Stimulated activated CD4-positive, alpha-beta T cell treated with anti-CD3 and anti-CD28 coated beads, Interleukin-1b, Interleukin-23, amount 100 ng/mL, for 4 hours (primary cell): ENCODE measurements at places on chromosomes 3 and 15.

- no peak for DNase-seq
These were observed 62.7 kb upstream of the ICE2 start for GRCh38 chr15:60541481-60542299.

DNA sequence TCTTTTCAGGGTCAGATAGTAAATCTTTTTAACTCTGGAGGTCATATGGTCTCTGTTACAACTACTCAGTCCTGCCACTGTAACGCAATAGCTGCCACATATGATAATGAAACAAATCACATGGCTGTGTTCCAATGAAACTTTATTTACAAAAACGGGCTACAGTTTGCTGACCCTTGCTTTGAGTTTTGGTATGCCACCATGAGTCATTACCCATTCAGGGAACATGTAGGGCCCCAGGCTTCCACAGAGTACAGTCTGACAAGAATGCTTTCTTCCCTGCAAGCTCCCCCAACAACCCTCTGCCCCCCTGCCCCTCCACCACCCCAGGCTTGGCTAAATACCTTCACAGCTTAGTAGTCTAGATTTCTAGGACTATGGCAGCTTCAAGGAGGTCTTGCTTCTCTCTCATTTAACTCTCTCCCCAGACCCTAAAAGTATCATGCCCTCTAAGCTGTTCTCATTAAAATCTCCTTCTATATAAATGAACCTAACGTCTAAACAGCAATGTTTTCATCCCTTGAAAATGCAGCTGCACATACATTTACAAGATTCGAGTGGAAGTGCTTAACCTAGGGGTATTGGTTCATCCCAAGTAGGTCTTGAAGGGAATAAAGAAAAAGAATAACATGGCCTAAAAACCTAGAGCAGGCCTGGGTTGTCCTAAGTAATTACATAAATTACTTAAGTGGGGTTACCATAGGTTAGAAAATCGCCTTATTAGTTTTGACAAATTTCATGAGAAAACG lies 117.8 kb upstream of the PRICKLE2 start:
- DNase-seq = no peak

DNA sequence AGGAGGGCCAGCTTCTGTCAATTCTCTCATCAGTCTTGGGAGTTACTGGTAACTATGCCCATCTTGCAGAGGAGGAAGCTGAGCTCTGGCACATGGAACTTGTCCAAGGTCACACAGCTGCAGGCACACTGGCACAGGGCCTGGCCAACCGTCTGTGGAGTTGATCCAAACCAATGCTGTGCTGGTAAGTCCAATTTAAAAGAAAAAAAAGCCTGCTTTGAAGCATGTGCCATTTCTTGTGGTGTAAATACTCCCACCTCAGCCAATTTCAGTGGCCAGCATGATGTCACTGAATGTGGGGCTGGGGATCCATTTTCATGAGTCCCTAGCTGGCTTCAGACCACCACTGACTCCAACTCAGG lies 83.4 kb downstream of the CHSY1 start:
- no peak for DNase-seq

GRCh38 chr3:152470893-152471292 lies 202.2 kb downstream of the MBNL1 start:
- no peak for DNase-seq

DNA sequence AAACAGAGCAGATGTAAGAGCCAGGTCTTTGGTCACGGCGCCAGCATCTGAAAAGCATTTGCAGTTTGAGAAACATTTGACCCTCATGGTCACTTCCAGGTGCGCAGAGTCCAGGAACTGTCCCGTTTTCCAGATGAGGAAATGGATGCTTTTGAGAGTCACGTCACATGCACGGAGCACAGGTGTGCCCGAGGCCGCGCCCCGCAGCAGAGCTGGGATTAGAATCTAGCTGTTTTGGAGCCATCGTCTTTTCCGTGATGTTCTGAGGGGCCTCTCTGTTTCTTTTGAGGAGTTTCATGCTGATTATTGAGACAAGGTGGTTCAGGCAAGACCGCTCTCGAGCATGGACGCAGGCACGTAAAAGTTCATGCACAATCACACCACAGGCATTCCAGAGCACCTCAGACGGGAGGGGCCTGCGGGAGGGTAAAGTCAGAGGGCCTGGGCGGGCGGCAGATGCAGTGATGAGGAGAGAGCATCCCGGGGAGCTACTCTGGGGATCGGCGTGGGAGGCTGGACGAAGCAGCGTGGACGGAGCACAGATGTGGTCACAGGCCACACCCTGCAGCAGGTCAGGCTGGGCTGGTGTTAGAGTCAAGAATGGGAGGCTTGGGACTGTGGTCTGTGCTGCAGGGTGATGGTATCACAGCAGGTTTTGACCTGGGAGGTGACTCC lies 139.2 kb upstream of the MEF2A start:
- no peak for DNase-seq

- DNase-seq = no peak
These were observed 257.9 kb downstream of the UBE2E2 start for GRCh38 chr3:23461069-23461468.

- DNase-seq = no peak
These were observed 18.9 kb downstream of the ILDR1 start for GRCh38 chr3:122003112-122003511.

DNA sequence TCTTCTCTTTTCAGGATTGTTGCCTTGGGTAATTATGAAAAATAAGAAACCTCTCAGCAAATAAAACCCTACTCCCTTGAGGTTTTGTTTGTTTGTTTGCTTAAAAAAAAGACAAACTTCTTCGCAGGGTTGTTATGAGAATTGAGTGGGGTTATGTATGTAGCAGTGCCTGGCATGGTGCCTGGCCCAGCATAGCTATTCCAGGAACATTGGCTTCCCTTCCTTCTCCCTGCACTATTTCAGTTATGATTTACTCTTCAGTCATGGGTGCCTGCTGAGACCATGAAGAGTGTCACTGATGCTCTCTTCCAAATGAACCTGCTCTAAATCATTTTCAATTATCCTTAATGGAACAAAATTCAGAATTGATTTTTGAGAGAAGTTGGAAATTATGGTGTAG lies 283.5 kb upstream of the ROPN1 start:
- DNase-seq = no peak

DNA sequence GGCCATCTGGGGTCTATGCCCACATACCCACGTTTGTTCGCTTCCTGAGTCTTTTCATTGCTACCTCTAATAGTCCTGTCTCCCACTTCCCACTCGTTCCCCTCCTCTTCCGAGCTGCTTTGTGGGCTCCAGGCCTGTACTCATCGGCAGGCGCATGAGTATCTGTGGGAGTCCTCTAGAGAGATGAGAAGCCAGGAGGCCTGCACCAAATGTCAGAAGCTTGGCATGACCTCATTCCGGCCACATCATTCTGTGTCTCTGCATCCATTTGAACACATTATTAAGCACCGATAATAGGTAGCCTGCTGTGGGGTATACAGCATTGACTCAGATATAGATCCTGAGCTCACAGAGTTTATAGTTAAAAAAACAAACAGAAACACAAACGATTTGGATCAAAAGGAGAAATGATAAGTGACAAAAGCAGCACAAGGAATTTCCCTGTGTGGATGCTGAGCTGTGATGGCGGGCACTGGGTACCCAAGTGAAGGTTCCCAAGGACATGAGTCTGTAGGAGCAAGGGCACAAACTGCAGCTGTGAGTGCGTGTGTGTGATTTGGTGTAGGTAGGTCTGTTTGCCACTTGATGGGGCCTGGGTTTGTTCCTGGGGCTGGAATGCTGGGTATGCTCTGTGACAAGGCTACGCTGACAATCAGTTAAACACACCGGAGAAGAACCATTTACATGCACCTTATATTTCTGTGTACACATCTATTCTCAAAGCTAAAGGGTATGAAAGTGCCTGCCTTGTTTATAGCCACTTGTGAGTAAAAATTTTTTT lies 35.9 kb downstream of the NR1I2 start:
- no peak for DNase-seq

DNA sequence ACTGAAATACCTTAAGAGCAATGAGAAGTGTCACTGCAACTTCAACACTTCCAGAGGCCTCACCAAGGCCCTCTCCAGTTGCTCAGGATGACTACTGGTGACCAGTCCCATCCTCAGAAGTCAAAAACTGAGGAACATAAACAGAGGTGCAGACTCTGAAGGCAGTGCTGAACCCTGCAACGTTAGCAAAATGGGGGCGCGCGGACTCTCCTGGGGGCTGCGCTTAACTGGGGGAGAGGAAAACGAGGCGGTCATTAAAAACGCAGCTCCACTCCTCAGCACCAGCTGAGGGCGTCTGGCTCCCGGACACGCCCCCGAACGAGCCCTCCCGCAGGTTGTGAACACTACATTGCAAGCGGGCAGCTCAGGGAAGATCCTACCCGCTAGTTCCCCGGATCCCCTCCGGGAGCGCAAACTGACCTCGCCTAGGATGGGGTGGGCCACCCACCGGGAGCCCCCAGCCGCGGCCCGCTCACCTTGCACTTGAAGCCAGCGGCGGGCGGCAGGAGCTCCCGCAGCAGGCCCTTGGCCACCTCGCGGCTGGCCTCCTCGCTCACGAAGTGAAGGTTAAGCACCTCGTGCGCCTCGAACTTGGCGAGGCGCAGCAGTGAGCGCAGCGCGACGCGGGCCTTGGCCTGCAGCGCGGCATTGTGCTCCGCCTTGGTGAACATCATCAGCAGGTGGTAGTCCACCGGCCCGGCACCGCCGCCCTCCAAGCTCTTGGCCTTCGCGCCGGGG lies 711 bp downstream of the XXYLT1 start:
- peak; percentile 13 for DNase-seq

- DNase-seq = no peak
These were observed 12.4 kb downstream of the POPDC2 start for GRCh38 chr3:119647843-119648575.

- no peak for DNase-seq
These were observed 154.3 kb upstream of the IQSEC1 start for GRCh38 chr3:13227315-13228165.

DNA sequence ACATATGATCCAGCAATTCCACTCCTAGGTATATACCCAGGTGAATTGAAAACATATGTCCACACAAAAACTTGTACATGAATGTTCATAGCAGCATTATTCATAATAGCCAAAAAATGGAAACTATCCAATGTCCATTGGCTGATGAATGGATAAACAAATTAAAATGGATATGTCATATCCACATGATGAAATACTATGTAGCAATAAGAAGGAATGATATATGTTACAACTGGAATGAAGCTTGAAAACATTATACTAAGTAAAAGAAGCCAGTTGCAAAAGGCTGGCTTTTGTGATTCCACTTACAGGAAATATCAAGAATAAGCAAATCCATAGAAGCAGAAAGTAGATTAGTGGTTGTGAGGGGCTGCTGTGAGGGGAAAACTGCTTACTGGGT lies 33.7 kb downstream of the BNC1 start:
- DNase-seq = no peak

GRCh38 chr3:73273341-73273740 lies 211.9 kb downstream of the EBLN2 start:
- DNase-seq = no peak

GRCh38 chr15:58257776-58258325 lies 119.7 kb downstream of the AQP9 start:
- DNase-seq = no peak

- no peak for DNase-seq
These were observed 4.6 kb downstream of the SKOR1 start for GRCh38 chr15:67829647-67830504.

GRCh38 chr15:41079717-41080116 lies 36.4 kb downstream of the INO80 start:
- no peak for DNase-seq

DNA sequence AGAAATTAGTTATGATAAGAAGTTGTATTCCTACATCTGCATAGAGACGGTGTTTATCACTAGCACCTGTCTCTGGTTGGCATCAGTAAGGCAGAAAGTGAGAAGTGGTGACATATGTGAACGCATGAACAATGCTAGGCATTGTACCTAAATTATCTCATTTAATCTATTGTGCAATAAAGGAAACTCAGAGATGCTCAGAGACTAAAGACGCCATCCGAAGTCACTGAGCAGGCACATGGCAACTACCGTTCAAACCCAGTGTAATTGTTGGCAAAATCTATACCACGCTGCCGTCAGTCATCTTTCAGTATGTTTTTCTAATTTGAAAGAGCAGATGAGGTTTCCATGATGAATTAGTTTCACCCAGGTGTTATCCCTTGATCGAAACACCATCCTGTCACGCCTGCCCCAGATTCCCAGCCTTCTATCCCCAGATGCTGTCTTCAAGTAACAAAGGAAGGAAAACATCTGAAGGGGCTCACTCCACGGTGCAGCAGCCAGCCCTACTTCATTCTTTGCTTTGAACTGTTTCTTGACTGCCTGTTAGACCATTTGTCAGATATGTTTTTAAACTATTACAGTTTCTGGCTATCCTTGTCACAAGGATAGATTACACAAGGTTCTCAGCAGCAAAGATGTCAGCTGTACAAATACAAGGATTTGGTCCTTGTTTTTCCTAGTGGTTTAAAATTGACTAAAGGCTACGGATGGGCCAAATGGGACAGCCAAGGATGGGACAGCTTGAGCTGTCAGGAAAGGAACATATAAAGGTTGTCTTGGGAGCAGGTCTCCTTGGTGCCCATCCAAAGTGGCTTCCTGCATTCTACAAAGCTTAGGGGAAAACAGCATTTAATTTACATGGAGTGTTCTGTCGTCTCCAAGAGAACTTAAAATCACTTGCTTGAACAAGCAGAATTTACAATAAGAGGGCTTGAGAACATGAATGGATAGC lies 99.1 kb downstream of the TMEM108 start:
- no peak for DNase-seq

GRCh38 chr3:39156421-39156820 lies 3.0 kb upstream of the CSRNP1 start:
- DNase-seq = no peak

GRCh38 chr3:77404871-77405270 lies 365.0 kb downstream of the ROBO2 start:
- DNase-seq = no peak

- no peak for DNase-seq
These were observed 71.3 kb downstream of the TMCC1 start for GRCh38 chr3:129822241-129822640.

GRCh38 chr3:9129365-9129764 lies 120.1 kb downstream of the SRGAP3 start:
- no peak for DNase-seq
